Lung microvascular endothelial cell (primary cell): ENCODE measurements at places on chromosomes 2 and 18. TPM values are rescaled to one million over a fixed set of nuclear protein-coding genes. Genes with fewer than 3 reads are reported as not detected.

Gene GAL3ST2
- not detected in 2 replicates for total RNA-seq

Gene SLC38A11
- not detected in 2 replicates for total RNA-seq

Gene TRAK2
- total RNA-seq, result 26.6 and 26.8 TPM in 2 replicates

Gene KLF11
- 3.9 and 7.3 TPM in 2 replicates for total RNA-seq

Gene PLGLB1
- 0.22 and 1.4 TPM in 2 replicates for total RNA-seq

Gene FBXO11
- 58.6 and 67.9 TPM in 2 replicates for total RNA-seq

Gene ST6GAL2
- under 0.01 and 0.87 TPM in 2 replicates for total RNA-seq

Gene FIGN
- under 0.01 TPM in 2 replicates for total RNA-seq

Gene ZC3H6
- total RNA-seq, result 1.2 and 1.5 TPM in 2 replicates

Gene ERICH2
- not detected in 2 replicates for total RNA-seq

Gene ABHD1
- total RNA-seq, result under 0.01 TPM in 1 of 2 replicates, not detected in the other

- no peak for DNase-seq
These were observed 58.8 kb upstream of the HDAC4 start for GRCh38 chr2:239459606-239460005.

- peak; percentile 65 for DNase-seq
These were observed 12.5 kb downstream of the NPC1 start for GRCh38 chr18:23573626-23574431.

DNA sequence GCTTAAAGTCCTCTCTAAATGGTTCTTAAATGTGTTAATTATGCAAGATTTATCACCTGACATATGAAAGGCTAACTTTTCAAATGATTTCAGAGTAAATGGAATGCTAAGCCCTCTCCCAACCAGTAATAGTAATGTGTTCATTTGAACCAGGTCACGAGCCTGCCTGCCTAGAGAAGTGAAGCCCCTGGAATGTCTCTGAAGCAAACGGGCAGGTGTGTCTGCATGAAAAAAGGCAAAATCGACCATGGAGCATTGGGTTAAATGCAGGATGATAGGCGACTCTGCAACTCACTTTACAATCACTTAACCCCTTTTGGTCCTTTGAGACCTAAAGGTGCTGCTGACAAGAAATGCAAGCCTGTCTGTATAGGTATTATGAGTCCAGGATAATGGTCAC is 798.4 kb upstream of the ACVR2A start:
- no peak for DNase-seq

GRCh38 chr2:139365189-139365588 is 585.0 kb upstream of the NXPH2 start:
- no peak for DNase-seq

- DNase-seq, result no peak
These were observed 300.7 kb downstream of the SP3 start for GRCh38 chr2:173664513-173664910.

GRCh38 chr18:49655266-49656072 is 93.6 kb downstream of the LIPG start:
- no peak for DNase-seq

DNA sequence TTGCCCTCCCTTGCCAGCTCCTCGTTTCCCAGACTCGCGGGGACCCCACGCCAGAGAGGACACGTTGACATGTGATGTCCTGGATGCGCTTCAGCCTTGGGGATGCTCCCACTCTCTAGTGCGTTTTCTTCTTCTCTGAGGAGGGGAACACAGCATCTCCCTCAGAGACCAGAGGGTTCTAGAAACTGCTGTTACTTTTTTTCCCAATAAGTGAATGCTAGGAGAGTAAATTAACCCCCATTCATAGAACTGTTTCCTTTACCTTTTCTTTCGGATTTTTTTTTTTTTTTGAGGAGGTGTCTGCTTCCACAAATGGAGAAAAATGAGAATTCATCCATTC is 370 bp upstream of the EFEMP1 start:
- no peak for DNase-seq

DNA sequence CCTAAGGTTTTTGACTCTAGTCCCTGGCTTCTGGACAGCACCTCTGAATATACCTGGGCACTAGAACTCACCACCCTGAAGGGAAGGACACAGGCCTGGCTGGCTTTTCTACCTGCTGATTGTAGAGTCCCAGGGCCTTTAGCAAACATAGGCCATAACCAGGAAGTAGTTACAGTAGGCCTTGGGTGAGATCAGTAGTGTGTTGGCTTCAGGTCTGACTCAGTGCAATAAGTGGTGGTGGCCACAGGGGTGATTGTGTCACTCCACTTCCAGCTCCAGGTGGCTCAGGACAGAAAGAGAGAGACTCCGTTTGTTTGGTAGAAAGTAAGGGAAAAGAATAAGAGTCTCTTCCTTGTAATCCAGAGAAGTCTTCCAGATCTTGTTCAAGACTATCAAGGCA is 101.7 kb upstream of the LGALSL start:
- DNase-seq, result no peak

GRCh38 chr2:10717628-10718027 is 3.8 kb upstream of the ATP6V1C2 start:
- DNase-seq, result no peak

GRCh38 chr18:73118121-73118816 is 250.5 kb upstream of the NETO1 start:
- no peak for DNase-seq

DNA sequence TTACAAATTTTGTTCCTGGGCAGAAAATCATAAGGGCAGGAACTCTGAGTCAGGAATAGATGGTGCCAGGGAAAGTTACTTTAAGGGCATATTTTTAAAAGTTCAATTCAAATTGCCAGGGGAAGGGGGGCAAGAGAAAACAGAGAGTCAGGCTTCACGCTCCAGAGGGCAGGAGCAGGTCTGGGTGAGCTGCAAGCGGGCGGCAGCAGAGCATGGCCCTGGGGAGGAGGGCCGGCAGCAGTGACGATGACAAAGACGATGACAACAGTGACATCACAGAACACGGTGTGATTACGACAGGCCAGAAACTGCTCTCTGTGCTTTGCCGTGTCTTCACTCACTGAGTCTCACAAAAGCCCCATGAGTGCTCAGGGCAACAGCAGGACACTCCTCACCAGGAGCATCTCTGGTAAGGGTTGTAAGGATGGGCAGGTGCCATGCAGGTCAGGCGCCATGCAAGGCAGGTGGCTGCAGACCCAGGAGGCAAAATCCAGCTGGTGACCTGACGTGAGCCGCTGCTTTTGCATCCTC is 23.3 kb downstream of the CHST10 start:
- no peak for DNase-seq

DNA sequence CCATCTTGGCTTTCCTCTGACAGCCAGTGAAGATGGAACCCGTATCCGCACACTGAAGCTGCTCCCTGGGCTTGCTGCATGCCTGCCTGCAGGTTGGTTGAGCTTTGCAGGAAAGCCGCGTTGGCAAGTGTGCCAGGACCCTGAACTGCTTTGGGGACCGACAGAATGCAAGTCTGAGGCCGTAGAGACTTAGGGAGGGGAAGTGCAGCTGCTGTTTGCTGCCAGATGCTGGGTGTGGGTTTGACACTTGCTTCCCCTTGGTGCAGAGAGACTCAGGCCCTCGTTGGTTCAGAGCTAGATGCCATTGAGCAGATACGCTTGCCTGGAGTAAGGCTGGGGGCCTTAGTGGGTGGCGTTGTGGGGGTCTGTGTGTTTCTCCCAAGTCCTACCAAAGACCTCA is 13.1 kb upstream of the PHLPP1 start:
- DNase-seq, result no peak
